ENCODE measurements at places on chromosomes 12 and 14.

- DNase-seq = no peak
Observed at GRCh38 chr14:43541356-43541755, 965.7 kb downstream of the FSCB start.

DNA sequence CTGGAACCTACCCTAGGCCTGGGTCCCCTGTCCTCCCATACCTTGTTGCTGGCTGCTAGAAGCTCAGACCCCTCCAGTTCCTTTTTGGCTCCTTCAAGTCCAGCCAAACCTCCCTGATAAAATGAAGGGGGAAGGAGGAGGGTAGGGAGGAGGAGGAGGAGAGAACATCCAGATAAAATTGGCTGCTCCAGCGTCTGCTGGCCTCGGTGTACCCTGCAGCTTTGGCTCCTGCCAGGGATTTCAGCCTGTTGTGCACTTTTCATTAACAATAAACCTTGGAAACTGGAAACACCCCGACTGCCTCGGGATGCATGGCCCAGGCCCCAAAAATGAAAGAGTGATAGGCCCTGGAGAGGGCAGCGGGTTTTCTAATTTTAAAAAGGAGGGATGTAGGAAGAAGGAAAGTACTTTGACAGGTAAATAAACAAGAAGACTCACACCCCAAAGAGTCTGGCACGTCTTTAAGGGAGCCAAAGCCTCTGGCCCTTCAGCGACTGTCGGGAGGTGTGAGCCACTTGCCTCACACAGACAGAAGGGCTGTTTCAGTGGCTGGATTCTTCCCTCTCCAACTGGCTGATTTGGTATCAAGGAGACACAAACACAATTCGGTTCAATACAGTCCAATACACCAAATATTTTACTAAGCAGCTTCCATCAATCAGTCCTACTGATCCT lies 49.8 kb downstream of the NUAK1 start:
- DNase-seq = no peak

DNA sequence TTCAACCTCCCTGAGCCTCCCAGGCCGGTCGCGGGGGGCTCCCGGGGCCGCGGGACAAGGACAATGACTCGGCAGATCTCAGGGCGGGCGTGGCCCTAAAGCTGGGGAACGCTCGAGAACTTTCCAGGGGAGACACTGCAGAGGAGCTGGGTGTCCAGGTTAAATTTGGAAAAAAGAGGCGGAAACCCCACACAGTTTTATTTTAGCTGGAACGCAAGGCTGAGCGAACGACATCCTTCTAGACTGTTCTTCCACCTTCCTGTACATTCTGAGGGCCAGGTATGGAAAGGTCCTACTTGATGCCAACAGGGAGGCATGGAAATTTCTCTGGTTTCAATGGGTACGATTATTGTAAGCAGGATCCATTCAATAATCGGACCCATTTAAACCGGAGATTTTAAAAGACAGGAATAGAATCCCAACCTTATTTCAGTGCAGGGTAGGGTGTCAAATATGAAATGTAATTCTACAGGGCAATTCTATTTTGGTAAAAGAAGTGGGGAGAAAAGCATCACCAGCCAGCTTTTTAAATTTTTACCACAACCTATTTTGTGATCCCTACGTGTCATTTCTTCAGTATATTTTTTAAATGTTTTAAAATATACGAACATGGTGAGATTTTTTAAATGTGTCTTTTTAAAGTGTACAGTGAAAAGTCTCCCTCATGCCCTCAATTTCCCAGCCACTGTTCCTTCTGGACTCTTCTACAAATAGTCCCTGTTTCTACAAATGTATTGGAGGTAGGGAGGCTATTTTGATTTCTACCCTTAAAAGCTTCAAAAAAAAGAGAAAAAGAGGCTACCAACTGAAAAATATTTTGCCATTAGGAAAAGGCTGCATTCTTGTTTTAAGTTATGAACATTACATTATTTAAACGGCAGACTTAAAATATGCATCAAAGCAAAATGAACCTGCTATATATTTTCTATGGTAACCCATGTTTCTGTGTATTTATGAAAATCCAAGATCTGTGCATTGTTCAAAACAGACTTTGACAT lies 1.1 kb upstream of the UBC start:
- no peak for DNase-seq

GRCh38 chr12:93839064-93839463 lies 161.9 kb downstream of the CRADD start:
- no peak for DNase-seq

DNA sequence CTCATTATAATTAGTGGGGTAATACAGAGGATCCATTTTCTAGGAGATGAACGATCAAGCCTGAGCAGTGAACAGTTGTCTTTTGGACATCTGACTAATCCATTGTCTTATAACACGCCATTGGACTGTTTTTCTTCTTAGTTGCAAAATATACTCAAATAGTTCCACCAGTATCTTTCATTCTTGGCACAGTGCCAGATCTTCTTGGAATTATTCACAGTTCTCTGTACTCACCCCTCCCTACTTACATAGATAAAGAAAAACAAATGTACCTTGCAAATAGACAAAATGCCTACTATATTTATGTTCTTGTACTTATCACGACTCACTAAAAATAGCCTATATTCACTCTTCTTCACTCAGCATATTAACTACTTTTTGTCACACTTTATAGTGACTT lies 3.8 kb downstream of the CBLN3 start:
- no peak for DNase-seq

All from kidney epithelial cell (primary cell).